D721Med (cell line): ENCODE measurements at places on chromosomes 7 and 10.

GRCh38 chr7:19709249-19709578, 377 bp upstream of the POLR1F start:
- no peak for DNase-seq

DNA sequence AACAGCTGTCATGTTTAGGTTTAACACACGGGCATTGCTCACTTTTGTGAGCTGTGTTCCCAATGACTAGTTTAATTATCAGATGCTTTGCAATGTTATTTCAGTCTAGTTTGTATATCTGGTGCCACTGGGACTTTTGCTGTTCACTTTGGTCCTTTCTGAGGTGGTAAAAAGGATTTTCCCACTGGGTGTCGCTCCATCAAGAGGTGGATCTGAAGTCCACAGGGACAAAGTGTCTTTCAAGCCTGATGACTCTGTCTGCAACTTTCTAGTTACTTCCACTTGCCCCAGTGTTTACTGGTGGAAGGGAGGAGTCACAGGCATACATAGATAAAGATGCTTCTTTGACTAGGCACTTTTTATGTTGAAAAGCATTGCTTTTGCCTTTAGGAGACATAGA, 242.2 kb downstream of the HGF start:
- DNase-seq = no peak

DNA sequence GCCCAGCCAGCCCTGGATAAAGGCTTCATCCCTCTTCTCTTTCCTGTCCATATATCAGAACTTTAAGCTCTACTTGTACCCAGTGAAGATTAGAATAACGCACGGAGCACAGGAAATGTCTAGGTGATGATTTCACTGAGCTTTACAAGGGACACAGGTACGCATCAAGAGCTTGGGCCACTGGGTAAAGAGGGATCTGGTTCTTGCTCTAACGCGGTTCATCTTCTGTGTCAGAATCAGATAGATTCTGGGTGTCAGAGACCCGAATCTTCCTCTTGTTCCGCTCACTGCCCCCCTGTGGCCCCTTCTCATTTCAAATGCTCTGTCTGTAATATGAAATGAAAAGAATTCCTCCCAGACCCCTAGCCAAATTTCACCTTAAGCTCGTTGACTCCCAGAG, 24.7 kb downstream of the IL2RA start:
- DNase-seq = no peak

DNA sequence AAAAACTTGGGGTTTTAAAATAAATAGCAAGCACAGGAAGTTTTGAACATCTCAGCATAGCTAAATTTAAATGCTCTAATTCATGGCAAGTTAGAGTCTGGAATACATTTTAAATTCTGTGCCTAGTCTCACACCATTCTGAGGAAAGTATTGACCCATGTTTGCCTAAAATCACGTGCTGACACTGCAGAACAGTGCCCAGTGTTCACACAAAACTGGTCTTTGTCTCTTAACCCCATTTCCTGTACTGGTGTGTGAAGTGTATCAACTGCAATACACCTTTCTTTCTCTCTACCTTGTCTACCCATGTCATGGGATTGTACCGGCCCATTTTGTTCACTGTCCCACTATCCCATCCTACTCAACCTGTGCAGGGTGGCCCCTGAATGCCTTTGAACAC, 749.7 kb upstream of the POM121L12 start:
- DNase-seq = no peak

GRCh38 chr10:35336084-35336831, at the start of gene CCNY:
TSS of gene CCNY (plus strand) at chr10:35336509. CDS start at chr10:35337054, 545 bp downstream.
- peak; percentile 41 for DNase-seq

DNA sequence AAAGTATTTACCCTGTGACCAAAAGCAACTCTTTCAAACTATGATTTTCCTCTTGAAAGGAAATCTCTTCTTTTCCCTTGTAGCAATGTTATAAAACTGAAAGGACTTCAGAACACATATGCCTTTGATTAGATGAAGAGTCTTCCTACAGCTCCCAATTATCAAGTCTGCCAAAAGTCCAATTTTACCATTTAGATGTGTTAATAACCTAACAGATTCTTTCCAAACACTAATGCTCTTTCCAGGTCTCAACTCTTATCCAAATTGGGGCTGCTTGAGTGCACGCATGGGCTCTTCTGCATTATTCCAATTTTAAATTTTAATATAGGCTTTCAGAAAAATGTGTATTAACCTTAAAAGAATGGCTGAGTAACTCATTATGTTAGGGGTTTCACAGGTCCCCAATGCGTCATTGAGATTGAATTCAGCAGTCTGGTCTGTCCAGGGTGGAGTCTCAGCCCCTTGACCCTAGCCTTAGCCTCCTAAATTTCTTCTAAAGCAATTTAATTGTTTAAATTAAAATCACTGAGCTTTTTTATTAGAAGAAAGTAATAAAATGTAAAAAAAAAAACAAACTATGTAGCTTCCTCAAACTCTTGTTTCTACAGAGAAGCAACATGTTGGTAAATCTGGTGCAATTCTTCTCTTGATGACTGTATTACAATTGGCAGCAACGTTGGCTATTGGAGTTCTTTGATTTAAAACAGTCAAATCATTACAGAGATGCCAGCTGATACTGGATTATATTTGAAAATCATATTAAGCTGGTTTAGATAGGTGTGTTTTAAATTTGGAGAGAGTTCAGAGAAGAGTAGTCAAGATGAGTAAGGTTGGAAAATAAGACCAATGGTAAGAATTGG, 170.4 kb downstream of the DKK1 start:
- no peak for DNase-seq

DNA sequence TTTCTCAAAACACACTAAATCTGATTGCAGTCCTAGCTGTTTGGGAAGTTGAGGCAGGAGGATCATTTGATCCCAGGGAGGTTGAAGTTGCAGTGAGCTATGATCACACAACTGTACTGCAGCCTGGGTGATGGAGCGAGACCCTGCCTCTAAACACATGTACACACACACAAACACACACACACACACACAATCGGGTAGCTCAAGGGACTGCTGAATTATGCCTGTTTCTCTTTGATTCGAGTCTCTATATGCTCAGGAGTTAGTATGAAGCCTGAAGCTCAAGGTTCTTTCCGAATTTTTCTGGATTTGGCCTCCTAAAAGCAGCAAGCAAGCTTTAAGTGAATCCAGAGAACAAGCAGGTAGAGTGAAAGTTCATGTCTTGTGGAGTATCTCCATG, 22.5 kb downstream of the PRTFDC1 start:
- no peak for DNase-seq

DNA sequence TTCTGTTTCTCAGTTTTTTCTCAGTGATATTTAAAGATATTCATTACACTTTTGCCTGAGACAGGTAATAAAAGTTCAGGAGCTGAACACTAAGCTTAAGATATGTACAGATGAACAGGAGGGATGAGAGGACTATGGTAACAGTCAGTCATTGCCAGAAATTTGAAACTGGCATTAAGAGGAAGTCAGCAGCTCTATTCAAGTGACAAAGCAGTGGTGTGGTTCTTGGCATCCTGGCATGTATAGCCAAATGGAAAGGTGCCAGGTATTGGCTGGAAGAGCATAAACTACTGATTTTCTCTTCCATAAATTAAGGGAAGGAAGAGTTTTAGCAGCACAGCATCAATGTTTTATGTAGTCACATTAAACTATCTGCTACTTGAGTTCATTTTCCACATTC, 22.7 kb downstream of the HOXA1 start:
- DNase-seq = no peak

DNA sequence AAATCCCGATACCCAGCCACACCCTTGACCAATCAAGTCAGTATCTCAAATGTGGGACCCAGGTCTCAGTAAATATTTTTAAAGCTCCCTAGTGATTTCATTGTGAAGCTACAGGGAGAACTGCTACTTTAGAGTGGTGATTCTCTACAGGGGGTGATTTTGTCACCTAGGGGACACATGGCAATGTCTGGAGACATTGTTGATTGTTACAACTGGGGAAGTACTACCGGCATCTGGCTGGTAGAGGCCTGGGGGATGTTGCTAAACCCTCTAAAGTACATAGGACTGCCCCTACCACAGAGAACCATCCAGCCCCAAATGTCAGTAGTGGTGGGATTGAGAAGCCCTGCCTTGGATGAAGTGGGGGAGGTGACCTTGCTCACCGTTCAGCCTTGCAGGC, 152.9 kb downstream of the RPS24 start:
- DNase-seq = no peak

- no peak for DNase-seq
These were observed 6.0 kb upstream of the REEP3 start for GRCh38 chr10:63515002-63515763.

GRCh38 chr10:80924063-80924952, 386.6 kb downstream of the SH2D4B start:
- no peak for DNase-seq

DNA sequence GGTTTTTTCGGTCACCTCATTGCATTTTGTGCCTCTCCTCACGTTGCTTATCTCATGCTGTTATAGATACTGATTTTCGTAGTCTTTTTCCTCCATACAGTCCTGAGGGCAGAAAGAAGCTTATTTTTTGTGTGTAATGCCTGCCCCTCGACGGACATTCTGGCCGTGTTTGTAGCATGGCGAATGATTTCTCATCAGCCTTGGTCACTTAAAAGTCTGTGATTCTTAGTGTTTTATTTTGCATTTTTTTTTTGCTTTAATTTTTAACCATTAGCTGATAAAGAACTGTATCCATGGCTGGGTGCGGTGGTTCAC, 469 bp upstream of the NOC3L start:
- no peak for DNase-seq

DNA sequence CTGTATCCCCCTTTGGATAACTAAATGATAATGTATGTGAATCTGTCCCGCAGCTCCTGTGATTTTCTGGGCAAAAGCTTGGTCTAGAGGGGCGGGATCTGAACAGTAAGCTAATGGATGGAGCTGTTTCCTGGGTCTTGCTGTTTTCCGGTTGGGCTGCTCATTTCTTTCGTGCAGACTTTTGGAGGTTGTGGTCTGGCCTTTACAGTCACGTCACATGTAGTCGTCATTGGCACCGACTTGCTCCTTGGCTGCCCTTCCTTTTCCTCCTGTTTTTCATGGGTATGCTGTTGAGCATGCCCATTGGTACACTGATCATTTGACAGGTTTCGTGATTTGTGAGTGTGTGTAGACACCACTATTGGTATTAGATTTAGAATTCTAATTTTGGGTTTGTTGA, 2.0 kb downstream of the FBH1 start:
- no peak for DNase-seq

- DNase-seq = no peak
These were observed 92.0 kb upstream of the MKLN1 start for GRCh38 chr7:131235489-131236317.

GRCh38 chr7:106337754-106338153, 53.0 kb upstream of the NAMPT start:
- DNase-seq = no peak

DNA sequence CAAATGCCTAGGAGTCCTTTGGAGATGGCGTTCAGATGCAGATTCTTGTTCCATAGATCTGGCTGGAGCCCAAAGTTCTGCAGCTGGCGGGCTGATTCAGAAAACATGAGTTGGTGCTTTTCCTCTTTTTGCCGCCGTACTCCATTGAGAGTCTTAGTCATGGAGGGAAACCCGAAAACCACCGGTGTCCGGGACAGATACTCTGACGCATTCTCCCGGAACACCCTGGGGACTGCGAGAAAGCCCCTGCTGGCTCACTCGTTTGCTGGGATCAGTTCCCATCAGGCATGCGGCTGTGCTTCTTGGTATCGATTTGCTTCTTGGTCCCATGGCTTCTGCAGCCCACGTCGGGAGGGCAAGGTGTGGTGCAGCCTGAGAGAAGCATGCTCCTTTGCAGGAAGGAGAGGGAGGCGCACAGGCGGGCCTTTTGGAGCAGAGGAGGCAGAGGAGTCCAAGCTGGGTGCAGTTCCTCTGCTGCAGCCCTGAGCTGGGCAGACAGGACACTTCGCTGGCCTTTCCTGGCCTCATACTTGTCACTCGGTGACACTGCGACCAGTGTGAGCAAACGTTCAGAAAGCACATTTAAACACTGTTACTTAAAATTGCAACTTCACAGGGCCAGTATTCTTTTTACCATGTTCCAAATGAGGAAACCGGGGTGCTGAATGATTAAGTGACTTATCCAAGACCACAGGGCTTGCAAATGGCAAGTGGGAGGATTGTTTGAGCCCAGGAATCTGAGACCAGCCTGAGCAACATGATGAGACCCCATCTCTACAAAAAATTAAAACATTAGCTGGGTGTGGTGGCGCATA, 30.6 kb upstream of the PFKFB3 start:
- DNase-seq = no peak

DNA sequence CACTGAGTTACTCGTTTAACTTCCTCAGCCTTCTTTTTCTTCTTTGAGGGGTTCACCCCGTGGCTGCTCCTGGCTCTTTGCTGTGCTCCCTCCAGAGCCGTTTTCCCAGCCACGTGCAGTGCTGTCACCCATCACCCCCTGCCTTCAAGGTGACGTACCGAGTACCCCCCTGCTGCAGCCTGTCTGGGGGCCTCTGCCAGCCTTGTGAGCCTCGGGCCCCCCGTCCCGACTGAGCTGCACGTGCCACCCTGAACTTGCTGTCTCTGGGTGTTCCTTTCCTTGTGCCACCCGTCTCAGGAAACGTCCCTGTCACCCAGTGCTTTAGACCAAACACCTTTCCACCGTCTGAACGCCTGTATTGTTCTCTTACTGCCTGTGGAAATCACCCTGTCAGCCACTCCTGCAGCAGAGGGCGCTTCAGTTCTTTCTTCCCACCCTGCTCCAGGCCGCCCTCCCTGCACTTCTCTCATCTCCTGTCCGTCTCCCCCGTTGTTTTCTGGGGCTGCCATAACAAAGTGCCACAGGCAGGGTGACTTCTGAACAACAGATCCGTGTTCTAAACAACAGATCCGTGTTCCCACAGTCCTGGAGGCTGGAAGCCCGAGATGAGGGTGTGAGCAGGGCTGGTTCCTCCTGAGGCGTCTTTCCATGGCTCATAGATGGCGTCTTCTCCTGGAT, 44.6 kb downstream of the WDR37 start:
- DNase-seq = no peak

DNA sequence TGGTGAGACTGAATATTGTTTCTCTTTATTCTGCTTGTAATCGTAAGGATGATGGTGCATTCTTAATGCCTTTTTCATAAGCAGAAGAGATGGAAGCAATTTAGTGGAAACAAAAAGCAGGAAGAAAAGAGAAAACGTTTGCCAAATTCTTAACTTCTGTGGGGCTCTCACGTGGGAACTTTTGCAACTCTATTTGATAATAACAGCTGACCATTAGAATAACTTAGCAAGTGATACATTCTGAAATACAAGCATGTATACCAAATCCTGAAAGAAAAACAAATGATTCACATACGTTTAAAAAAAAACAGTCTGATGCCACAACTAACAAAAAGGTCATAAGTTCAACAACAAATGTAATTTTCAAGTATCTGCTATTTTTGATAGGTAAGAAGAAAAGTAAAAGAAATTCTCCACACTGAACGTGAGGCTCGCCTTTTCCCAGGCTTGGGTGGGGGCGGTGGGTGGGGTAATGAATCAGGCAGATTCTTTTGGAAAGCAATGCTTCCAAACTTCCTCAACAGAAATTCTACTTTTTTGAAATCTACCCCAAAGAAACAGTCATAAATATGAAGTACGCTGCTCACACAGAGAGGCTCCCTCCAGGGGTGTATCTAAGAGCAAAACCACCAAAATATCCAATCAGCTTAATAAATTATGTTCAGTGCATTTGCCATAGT, 446.2 kb upstream of the MGMT start:
- no peak for DNase-seq
